T47D (cell line): ENCODE measurements at places on chromosomes 13 and 19.

DNA sequence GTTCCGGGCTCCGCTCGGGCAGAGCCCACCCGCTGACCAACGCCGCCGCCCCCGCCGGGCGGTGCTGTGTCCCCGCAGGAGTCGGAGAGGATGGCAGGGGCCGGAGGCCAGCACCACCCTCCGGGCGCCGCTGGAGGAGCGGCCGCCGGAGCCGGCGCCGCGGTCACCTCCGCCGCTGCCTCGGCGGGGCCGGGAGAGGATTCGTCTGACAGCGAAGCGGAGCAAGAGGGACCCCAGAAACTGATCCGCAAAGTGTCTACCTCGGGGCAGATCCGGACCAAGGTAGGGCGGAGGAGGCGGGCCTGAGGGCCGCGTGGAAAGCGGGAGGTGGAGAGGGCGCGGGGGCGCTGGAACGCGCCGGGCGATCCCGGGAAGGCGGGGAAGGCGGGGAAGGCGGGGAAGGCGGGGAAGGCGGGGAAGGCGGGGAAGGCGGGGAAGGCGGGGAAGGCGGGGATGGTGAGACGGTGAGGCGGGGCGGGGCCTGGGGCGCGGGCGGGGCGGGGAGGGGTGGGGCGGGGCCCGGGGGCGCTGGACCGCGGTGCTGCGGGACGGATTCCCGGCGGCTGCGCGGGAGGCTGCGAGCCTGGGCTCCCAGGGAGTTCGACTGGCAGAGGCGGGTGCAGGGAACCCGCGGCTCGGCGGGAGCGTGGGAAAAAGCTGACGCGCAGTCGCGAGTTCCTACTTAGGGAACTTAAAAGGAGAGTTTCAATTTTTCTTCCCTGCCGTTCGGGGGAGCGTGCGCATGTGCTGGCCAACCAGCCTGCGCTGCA lies 421 bp downstream of the DGKH start:
- peak; percentile 79 for DNase-seq

DNA sequence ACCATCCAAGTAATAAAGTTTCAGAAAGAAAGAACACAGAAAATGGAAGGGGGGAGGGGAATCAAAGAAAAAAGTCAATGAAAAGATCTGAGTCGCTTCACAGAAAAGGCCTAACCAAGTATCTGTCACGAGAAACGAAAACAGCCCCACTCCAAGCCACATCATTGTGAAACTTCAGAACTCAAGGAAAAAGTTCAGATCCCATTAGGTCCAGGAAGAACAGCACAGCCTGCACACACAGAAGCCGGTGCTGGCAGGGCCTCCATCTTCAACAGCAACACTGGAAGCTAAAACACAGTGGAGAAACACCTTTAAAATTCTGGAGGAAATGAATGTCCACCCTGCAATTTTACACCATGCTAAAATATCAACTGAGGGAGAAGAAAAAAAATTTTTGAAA lies 8.0 kb downstream of the STK24 start:
- DNase-seq, result no peak

DNA sequence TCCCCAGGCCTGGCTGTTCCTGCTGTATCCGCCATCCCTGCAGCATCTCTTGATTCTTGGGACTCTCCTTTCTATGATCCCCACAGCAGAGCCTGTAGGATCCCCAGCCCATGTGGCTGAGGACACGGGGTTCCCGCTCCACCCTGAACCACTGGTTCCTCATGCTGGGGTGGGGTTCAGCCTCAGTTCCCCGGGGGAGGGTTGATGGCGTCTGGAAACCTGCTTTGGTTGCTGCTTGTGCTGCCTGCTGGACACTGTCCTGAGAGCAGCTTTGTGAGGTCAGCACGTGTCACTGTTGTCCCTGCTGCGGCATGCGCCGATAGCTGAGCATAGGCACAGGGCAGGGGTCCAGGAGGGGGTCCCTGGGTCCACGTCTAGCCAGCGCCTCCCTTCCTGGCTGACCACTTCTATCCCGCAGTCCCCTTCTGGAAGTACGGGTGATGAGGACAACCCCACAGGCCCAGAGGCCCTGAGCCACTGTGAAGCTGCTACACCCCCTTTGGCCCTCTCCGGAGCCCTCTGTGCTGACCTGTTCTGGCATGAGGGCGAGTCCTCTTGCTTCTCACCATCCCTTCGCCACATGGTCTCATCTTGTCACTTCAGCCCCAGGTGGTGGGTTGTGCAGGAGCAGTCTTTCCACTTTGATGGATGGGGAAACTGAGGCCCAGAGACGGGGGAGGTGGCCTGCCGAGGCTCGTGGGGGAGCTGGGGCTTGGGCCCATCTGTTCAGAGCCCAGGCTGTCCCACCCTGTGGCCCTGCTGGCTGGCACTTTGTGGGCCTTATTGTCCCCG lies 5.5 kb downstream of the EPN1 start:
- DNase-seq, result no peak

GRCh38 chr13:78604782-78605611 lies 1.6 kb upstream of the POU4F1 start:
- DNase-seq, result no peak

DNA sequence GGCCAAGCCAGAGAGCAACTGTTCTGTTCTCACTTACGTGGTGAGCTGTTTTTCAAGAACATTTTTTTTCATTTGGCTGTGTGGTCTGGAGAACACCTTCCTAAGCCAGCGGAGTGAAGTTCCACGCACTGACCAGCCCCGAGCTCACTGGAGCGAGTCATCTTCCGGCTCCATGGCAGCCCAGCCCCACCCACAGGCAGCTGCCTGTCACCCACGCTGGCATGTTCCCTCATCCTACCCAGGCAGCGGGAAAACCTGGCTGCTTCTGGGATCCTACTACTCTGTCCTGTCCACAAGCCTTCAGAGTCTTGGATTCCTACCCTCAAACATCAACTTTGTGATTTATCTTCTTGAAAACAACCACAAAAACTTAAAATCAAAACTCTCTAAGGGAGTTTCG lies 76.2 kb downstream of the GGACT start:
- DNase-seq, result no peak

GRCh38 chr13:100254002-100254401 lies 165.1 kb downstream of the PCCA start:
- DNase-seq, result no peak

DNA sequence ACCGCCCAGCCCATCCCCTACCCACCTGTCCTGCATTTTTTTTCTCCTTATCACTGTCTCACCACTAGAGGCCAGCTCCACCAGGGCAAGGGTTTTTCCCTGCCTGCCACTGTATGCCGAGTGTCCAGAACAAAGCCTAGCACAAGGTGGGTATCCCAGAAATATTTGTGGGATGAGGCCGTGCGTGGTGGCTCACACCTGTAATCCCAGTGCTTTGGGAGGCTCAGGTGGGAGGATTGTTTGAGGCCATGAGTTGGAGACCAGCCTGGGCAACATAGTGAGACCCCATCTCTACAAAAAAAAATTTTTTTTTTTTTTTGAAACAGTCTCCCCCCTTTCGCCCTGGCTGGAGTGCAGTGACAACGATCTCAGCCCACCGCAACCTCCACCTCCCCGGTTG lies 2.9 kb upstream of the MRI1 start:
- no peak for DNase-seq

GRCh38 chr19:13092158-13092543 lies 10.5 kb downstream of the LYL1 start:
- no peak for DNase-seq

GRCh38 chr19:18696023-18696422 lies 12.5 kb downstream of the CRTC1 start:
- DNase-seq, result no peak

- DNase-seq, result no peak
These were observed 36.4 kb upstream of the EHD2 start for GRCh38 chr19:47676811-47677210.

DNA sequence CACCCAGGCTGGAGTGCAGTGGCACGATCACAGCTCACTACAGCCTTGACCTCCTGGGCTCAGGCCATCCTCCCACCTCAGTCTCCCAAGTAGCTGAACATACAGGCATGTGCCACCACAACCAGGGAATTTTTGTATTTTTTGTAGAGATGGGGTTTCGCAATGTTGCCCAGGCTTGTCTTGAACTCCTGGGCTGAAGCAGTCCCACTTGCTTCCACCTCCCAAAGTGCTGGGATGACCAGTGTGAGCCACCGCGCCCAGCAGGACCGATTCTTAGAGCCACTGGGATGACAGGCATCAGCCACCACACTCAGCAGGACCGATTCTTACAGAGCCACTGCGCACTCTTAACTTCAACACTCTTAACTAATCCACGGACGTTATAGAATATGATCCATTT lies 54.9 kb upstream of the RANBP3 start:
- no peak for DNase-seq

- no peak for DNase-seq
These were observed 575.1 kb downstream of the EFNB2 start for GRCh38 chr13:105960326-105960725.

GRCh38 chr13:70170689-70171088 lies 62.4 kb upstream of the KLHL1 start:
- DNase-seq, result peak; percentile 87

- peak; percentile 67 for DNase-seq
These were observed 2.8 kb upstream of the CEACAM5 start for GRCh38 chr19:41705393-41706174.

DNA sequence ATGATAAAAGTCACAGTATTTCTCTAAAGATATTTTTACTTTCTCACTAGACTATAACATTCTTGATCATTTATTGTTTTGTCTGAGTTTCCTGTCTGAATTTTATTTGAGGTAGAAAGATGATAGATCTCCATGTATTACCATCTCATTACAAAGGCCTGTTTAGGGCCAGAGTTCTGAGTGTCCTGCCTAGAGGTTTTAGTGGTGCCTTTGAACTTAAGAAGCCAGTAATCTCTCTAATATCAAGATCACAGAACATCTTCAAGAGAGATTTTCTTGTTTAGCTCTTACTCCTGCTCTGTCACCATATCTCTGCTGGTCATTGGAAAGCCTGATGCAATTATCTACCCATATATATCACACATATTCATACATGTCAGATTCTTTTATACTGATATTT lies 101.5 kb downstream of the ZAR1L start:
- DNase-seq, result no peak

DNA sequence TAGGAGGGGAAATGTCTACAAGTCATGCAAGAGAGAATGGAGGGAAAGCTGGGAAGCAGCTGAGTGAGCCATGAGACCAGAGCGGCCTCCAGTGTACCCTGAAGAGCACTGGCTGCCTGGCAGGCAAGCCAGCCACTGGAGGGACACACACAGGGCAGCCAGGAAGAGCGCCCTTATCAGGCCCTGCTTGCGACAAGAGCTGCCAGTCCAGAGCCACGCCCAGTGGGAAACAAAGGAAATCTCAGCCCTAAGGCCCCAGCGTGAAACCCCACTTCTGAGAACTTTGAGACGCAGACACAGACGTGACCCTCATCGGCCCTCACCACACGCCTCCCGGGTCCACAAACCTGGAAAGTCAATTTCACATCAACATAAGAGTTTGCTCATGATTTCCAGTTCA lies 105.0 kb downstream of the STK24 start:
- DNase-seq, result no peak

DNA sequence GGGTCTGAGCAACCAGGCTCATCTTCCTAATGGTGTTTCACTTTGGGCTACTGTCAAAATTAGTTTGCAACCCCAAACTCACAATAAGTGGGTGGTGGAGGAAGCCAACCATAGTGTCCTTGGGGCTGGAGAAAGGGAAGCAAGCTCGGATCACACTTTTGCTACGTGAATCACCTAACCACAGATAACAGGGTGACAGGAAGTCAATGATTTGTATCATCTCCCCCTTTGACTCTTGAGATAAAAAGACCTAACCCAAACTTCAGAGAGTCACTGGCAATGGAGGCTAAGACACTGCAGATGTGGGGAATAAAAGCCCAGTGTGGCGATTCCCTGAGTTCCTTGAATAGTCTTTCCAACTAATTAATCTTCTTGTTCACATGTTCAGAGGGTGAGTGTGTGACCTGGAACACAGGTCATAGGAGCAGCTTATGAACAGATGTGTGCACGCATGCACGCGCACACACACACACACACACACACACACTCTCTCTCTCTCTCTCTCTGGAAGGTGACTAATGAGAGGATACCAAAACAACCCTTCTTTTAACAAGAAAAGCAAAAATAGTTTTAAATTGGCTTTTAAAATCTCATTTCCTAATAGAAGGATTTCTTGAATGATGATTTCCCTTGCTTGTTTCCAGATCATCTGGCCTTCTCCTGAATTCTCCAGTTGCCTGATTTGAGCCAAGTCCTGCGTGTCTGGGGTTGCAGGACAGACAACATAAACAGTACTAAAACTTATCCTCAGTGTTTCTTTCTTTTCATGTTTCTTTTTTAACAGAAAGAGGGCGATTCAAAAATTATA lies 21.2 kb upstream of the DOCK9 start:
- no peak for DNase-seq
